ENCODE measurements at places on chromosomes 2 and 18. TPM values are rescaled to one million over a fixed set of nuclear protein-coding genes. Genes with fewer than 3 reads are reported as not detected.
A peak's percentile ranks its signal among the peaks of the same experiment; 100 is the strongest.

DNA sequence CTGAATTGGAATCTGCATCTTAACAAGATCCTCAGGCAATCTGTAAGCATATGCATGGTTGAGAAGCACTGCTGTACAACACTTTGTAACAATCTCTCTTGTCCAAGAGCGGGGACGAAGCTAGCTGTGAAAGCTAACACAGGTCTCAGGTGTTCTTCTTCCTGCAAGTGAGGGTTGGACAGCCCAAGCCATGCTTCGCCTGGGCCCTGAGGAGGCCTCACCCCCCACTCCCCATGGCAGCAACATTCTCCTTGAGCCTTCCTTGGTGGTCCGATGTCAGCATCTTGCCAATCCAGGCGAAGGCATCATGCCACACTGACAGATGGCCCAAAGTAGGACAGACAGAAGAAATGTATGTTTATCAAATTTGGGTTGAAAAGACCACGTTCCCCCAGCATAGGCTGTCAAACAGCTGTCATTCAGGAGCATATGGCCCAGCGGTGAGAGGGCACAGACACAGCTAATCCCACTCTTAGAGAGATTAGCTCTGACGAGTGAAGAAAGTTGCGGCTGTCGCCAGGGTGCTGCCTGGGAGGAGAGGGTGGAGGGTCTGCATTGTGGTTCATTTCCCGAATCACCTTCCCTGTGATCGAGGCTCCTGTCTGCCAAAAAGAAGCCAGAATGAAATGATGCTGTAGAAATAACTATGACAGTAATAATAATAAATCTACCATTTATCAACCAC lies 344.7 kb downstream of the MYCN start:
- H3K27ac ChIP-seq, result no peak overlapping the region
- H3K36me3 ChIP-seq, result no peaks in the 10 kb centered on the region
- H3K27me3 ChIP-seq, result no peaks in the 10 kb centered on the region
- H3K4me3 ChIP-seq, result no peak overlapping the region

- H3K27me3 ChIP-seq, result no peaks in the 10 kb centered on the region
- H3K36me3 ChIP-seq, result no peaks in the 10 kb centered on the region
- no peaks in the 10 kb centered on the region for H3K4me1 ChIP-seq
These were observed 22.8 kb upstream of the SMAD4 start for GRCh38 chr18:51006948-51007789.

DNA sequence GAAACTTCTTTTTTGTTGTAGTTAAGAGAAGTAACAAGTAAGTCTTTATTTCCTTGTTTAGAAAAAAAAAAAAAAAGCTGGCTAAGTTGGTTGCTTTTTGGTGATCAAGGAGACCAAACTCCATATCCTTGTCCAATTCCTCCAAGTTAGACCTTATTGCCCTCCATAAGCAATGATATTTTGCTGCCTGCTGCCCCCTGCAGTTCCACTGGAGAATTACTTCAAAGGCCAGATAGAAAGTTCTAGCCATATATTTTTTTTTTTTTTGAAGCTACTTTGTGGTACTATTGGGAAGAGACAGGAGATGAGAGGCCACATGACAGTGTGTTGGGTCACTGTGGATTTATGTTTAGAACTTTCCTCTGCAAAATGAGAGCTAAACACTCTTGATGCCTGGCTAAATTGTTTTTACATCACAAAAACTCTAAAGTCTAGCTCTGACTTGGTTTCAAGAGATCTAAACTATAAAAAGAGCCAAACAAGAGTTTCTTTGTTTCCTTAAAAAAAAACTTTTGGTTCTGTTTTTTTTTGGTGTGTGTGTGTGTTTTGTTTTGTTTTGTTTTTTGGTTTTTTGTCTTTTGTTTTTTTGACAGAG lies 80.7 kb upstream of the RASGRP3 start:
- H3K4me3 ChIP-seq, result no peak overlapping the region
- H3K27me3 ChIP-seq, result no peaks in the 10 kb centered on the region
- peak overlapping the region; percentile 16 for H3K27ac ChIP-seq
- peak; percentile 50 for DNase-seq
- H3K4me1 ChIP-seq, result no peaks in the 10 kb centered on the region

- H3K36me3 ChIP-seq, result no peaks in the 10 kb centered on the region
- H3K27me3 ChIP-seq, result peaks cover 24% of the 10 kb centered on the region
- H3K4me1 ChIP-seq, result no peaks in the 10 kb centered on the region
- no peak overlapping the region for H3K27ac ChIP-seq
- no peak overlapping the region for H3K4me3 ChIP-seq
These were observed 115.8 kb upstream of the SIX3 start for GRCh38 chr2:44825702-44826101.

DNA sequence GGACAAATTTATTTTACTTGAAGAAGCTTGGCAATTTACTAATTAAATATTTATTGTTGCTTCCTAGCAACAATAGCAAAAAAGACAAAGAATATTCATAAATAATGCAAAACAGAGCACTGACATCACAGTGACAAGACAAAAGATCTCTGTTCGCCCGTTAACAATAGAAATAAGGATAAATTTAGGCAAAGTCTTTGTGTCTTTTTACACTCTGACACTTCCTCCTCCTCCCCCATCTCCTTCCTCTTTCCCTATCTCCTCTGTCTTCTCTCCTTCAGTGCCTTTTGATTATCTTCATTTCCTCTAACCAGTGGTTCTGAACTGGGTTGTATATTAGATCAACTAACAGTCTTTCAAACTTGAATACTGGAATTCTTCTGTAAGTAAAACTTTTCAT lies 808.4 kb downstream of the ERBB4 start:
- no peak overlapping the region for H3K27ac ChIP-seq
- no peaks in the 10 kb centered on the region for H3K36me3 ChIP-seq
- H3K27me3 ChIP-seq, result no peaks in the 10 kb centered on the region
- no peaks in the 10 kb centered on the region for H3K4me1 ChIP-seq

GRCh38 chr18:2478662-2479061 lies 92.6 kb downstream of the METTL4 start:
- no peak for DNase-seq
- no peak overlapping the region for H3K4me3 ChIP-seq
- no peak overlapping the region for H3K27ac ChIP-seq
- H3K4me1 ChIP-seq, result no peaks in the 10 kb centered on the region

- peaks cover 20% of the 10 kb centered on the region for H3K4me1 ChIP-seq
- H3K27ac ChIP-seq, result peak overlapping the region; percentile 67
- H3K36me3 ChIP-seq, result no peaks in the 10 kb centered on the region
- DNase-seq, result no peak
- no peaks in the 10 kb centered on the region for H3K27me3 ChIP-seq
These were observed 103.7 kb upstream of the UGP2 start for GRCh38 chr2:63738019-63738418.

- H3K36me3 ChIP-seq, result no peaks in the 10 kb centered on the region
- no peaks in the 10 kb centered on the region for H3K4me1 ChIP-seq
- DNase-seq, result no peak
- H3K27ac ChIP-seq, result no peak overlapping the region
- no peak overlapping the region for H3K4me3 ChIP-seq
These were observed 363.0 kb upstream of the FANCL start for GRCh38 chr2:58604096-58604495.

Gene CCDC68
- not detected for polyA plus RNA-seq

Gene RPRM
- 0.15 TPM for polyA plus RNA-seq

Gene SNTG2
- polyA plus RNA-seq, result not detected
